ENCODE measurements at places on chromosomes 4 and X.
A peak's percentile ranks its signal among the peaks of the same experiment; 100 is the strongest.

- DNase-seq: no peak
Observed at GRCh38 chr4:155405059-155405458, 28.3 kb upstream of the MAP9 start.

GRCh38 chrX:110097920-110098319 lies 95.0 kb downstream of the TMEM164 start:
- no peak for DNase-seq

- no peak for DNase-seq
Observed at GRCh38 chr4:73653695-73654106, 33.5 kb upstream of the RASSF6 start.

DNA sequence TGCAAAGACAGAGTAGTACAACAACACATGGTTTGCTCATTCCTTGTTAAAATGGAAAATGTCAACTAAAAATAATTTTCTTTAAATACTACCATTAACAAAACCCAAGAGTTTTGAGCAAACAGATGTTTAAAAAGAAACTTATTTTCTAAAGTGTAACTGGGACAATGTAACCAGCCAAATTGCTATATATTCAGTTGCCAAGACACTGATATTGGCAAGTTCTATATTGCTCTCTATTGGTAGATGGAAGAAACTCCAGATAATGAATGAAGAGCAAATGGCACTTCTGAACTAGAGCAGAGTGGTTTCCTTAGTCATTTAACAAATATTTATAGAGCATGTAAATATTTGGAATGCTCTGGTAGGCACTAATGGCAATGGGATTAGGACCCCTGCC lies 966.2 kb downstream of the RPA4 start:
- DNase-seq: no peak

- no peak for DNase-seq
Observed at GRCh38 chrX:36908801-36909675, 99.1 kb upstream of the FAM47C start.

DNA sequence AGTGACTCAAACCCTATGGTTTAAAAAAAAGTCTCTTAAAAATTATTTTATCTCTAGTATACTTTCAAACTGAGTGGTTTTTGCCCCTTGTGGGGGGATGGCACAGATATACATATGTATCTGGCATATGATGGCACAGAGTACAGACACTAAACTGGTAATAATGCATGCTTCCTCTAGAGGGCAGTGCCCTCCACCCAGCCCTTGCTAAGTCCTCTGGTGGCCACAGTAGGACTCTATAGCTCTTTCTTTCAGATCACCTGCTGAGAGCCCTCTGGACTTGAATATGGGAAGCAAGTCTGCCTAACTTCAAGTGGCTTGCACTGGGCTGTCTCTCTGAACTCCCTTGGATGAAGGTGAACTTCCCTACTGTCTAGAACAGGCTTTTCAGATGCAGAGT lies 66.3 kb downstream of the TSPAN7 start:
- peak; percentile 23 for DNase-seq

- no peak for DNase-seq
Observed at GRCh38 chr4:72471816-72472215, 97.2 kb downstream of the ADAMTS3 start.

- no peak for DNase-seq
Observed at GRCh38 chrX:43968359-43968781, 4.8 kb downstream of the NDP start.

DNA sequence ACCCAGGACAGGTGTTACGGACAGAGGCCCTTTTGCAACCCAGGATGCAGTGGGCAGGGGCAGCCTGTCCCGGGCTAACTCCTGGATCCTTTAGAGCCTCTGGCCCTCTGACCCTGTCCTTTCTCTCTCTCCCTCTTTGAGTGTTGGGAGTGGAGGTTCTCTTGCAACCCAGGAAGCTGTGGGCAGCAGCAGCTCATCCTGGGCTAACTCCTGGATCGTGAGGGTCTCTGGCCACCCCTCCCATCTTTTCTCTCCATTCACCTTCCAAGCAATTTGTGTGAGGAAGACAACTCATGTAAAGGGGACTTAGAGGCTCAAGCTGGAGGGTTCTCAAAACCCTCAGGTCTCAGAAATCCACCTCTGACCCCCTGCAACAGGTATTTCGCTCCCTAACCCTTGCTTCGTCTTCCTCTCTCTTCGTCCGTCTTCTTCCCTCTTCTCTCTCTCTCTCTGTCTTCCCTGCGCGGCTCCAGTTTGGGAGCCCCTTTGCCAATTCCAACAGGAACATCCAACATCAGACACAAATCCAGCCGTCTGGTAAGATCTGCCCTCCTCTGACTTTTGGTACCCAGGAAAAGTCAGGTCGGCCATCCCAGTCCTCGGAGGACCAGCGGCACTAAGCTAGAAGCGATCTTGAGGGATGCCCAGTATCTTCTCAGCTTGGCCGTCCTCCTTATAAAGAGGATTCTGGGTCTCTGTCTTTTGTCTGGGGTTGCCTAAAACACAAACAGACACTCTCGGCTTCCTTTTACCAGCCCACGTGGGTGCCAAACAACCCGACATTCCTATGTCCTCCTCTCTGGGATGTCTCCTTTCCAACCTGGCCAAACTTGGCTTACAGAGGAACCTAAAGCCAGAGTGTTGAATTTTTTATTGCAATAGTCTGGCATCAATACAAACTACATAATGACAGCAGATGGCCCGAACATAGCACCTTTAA lies 7.9 kb downstream of the ASMTL start:
- DNase-seq: no peak

DNA sequence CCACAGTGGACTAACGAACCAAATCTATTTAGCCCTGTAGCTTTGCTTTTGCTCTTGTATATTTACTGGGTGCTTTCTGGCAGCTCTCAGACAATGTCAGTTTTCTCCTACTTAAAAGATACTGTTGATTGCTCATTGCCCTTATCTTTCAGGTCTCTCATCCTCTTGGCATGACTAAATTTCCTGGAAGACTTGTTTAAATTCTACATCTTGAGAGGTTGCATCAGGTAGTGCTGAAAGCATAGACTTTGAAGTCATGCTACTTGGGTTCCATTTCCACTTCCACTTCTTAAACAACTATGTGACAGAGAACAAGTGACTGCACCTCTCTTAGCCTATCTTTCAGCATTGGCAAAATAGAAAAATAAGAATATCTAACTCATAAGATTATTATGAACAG lies 8.4 kb downstream of the TDO2 start:
- no peak for DNase-seq

GRCh38 chr4:4460759-4461158 lies 73.9 kb downstream of the NSG1 start:
- no peak for DNase-seq

GRCh38 chrX:27915617-27916016 lies 65.6 kb downstream of the DCAF8L1 start:
- no peak for DNase-seq

GRCh38 chr4:120617171-120617570 lies 305.4 kb downstream of the PRDM5 start:
- no peak for DNase-seq

DNA sequence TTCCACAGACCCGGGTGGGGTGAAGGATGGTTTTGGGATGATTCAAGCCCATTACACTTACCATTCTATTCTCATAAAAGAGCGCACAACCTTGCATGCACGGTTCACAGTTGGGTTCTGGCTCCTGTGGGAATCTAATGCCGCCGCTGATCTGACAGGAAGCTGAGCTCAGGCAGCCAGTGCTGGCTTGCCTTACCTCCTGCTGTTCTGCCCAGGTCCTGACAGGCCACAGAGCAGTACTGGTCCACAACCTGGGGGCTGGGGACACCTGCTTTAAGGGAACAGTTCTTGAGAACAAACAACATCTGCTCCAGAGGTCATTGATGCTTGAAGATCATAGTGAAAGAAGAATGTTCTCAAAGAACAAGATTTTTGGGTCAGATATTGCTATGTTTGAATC lies 8.0 kb upstream of the HS3ST1 start:
- DNase-seq: no peak

- peak; percentile 80 for DNase-seq
Observed at GRCh38 chr4:28686618-28687017, 1826.0 kb downstream of the STIM2 start.

DNA sequence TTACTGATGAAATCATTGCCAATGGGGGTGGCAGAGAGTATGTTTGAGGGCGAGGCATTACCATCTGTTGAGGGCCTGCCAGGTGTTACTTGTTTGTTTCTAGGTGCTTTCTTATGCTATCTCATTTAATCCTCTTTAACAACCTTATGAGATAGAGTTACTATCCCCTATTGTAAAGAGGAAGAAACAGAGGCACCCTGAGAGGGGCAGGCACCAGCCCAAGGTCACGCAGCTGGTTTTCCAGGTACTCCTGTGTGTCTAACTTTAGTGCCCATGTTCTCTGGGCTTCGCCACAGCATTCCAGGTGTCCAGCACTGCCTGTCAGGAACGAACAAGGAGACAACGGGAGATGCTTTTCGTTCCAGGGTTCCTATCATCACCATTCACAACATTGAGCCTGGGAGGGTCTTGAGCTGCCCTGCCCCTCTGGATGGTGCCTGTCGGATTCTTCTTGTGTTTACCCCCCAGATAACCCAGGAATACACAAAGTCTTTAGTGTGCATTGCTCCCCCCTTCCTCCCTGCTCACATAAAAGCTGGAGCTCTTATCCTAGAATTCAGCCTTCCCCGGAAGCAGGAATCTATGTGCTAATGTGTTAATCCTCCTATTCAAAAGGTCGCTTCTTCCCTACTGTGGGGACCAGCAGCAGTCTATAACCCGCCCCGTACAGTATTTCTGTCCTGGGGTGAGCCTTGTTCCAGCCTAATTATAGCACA lies 24.9 kb upstream of the GPC4 start:
- no peak for DNase-seq

- DNase-seq: no peak
Observed at GRCh38 chr4:37659696-37660095, 26.5 kb downstream of the RELL1 start.

- DNase-seq: no peak
Observed at GRCh38 chr4:182764642-182765041, 152.5 kb downstream of the DCTD start.

GRCh38 chr4:100100985-100101384 lies 89.3 kb downstream of the DDIT4L start:
- no peak for DNase-seq

DNA sequence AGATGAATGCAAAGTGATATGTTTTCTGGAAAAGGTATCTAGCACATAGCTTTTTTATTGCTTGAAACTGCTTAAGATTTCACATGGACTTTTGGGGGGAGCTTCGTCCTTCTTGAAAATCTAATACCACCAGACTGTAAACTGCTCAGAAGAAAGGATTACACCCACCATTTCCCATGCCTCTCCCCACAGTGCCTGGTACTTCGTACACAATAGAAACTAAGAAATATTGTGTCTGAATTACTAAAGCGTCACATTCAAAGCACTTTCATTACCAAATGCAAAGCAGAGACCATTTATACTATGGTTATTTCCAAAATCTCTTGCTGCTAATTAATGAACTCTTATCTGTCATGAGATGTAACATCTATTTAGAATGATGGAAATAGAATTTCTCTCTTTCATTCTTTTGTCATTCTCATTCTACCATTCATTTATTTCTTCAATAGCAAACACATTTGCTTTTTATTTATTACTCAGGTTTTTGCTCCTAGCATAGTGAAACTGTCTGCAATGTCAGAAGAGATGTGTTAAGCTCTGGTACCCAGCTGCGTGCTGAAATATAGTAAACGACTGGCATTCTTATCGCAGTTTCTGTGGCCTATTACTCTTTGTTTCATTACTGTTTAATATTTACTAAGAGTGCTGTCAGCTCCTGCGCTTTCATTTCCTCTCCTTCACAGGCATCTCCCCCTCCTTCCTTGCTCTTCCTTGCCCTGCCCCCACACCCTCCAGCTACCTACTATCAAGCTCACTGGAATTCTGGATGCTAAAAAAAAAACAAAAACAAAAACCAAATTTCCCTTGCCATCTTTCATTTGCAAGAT lies 51.4 kb upstream of the RAPGEF2 start:
- no peak for DNase-seq

DNA sequence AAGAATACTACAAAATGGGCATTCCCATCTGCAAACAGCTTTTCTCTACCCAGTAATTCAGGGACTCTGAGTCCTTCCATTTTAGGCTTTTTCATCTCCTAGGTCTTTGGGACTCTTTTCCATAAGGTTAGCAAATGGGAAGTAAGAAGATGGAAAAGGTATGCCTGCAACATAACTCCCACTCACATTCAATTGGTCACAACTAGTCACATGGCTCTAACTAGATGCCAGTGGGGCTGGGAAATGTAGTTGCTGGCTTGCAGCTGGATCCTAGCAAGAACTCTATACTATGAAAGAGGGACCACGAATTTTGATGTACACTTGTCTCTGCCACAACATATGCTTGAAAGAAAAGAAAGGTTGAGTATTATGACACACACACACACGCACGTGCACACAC lies 954.9 kb upstream of the FTHL17 start:
- DNase-seq: no peak

DNA sequence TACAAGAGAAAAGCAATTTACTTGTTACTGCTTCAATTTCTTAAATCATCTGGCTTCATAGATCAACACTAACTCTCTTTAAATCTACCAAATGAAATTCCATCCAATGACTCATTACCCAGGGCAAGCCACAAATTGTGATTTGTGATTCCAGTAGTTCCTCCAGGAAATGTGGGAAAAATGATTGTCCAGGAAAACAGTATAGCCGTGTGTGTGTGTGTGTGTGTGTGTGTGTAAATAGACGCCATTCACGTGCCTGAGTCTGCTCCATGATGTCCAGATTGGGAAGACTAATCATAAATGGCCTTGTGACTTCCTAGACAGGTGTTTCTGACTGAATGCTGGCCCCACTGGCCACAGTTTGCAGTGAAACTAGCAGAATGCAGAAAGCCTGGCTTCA lies 121.3 kb downstream of the HS6ST2 start:
- no peak for DNase-seq

- DNase-seq: no peak
Observed at GRCh38 chr4:87171944-87172343, 48.5 kb downstream of the KLHL8 start.

- no peak for DNase-seq
Observed at GRCh38 chr4:47017494-47017893, 13.9 kb upstream of the GABRB1 start.

- DNase-seq: no peak
Observed at GRCh38 chr4:74447636-74448233, 2.8 kb downstream of the AREG start.

- no peak for DNase-seq
Observed at GRCh38 chr4:123976285-123976684, 579.7 kb downstream of the SPRY1 start.

DNA sequence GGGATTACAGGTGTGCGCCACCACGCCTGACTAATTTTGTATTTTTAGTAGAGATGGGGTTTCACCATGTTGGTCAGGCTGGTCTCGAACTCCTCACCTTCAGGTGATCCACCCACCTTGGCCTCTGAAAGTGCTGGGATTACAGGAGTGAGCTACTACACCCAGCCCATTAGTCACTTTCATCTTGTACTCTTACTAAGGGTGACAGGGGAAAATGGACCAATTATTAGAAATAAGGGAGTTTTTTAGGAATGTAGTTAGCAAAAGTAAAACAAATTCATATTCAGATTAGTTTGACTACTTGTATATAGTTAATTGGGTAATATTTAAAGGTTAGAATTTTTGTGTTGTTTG lies 26.1 kb downstream of the SMARCA5 start:
- DNase-seq: no peak

- DNase-seq: no peak
Observed at GRCh38 chrX:66163849-66164411, at the start of gene HEPH. Gene HEPH, plus strand, starts transcription at chrX:66164247. Its CDS starts 6,324 bp downstream, at chrX:66170571.

- DNase-seq: no peak
Observed at GRCh38 chr4:124708517-124709300, 3.8 kb downstream of the ANKRD50 start.
